ENCODE measurements at places on chromosomes 6 and 20.

DNA sequence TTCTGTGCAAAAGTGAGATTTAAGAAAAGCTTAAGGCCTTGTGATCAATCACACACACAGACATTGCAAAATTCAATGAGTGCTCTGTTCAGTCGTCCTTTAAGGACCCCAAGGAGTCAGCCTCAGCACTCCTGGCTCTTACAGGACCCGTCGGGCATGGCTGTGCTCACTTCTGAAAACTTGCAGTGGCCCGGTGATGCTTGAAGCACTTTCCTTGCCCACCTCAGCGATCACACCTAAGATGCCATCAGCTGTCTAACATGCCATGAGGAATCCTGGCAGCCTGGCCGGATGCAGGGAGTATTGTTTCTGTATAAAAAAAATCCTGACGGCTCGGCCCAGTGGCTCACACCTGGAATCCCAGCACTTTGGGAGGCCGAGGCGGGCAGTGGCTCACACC is 101.4 kb upstream of the LAMP5 start:
- no peak for DNase-seq

GRCh38 chr6:136087986-136088385 is 162.1 kb downstream of the MTFR2 start:
- no peak for DNase-seq

- no peak for DNase-seq
Observed at GRCh38 chr6:148758492-148758891, 11.7 kb downstream of the UST start.

DNA sequence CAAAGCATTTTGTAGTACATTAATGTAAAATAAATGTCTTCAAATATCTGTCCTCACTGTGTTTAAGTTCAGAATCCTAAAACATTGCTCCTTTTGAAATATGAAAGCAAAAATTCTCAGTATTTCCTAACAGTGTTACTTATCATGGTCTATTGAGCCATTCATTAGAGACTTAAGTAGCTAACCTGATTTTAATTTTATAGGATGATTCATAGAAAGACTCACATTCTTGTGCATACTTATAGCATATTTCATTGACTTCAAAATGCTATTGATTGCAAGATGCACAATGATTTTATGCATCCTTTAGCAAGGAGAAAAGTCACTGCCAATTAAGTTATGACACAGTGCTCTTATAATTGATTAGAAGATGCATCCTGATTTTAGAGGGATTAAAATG is 85.7 kb downstream of the HIVEP1 start:
- DNase-seq: no peak

GRCh38 chr20:63689046-63690002 is 7.1 kb upstream of the TNFRSF6B start:
- no peak for DNase-seq

DNA sequence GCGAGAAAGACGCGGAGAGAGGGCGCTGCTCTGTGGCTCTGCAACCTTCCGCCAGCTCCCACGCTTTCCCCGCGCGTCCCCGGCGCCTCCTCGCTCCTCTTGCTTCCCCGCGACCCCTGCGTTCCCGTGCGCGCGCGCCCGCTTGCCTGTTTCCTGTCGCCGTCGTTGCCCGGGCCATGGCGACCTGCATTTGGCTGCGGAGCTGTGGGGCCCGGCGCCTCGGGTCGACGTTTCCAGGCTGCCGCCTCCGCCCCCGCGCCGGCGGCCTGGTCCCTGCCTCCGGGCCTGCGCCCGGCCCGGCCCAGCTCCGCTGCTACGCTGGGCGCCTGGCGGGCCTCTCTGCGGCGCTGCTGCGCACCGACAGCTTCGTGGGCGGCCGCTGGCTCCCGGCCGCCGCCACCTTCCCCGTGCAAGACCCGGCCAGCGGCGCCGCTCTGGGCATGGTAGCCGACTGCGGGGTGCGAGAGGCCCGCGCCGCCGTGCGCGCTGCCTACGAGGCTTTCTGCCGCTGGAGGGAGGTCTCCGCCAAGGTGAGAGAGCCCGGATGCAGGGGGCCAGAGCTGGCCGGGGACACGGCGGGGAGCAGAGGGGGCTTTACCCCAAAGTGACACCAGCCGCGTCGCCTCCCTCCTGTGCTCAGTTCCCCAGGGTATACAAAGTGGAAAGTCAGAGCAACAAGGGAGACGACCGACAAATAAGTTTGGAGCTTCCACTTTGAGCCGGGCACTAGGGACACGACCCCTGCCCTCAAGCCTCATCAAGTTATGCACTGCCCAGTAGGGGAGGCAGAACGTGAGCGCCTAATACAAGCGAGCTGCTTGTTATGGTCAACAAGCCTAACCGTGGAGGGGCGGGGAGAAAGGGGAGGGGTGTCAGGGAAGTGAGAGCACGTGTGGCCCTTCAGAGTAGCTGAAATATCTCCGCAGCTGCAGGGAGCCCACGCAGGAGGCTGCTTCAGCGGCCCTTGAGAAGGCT is at the start of gene ALDH5A1:
Gene ALDH5A1 (plus strand): TSS at position 149 of the 975 bp plus-strand sequence. CDS start 28 bp downstream, at position 177.
- DNase-seq: peak; percentile 67

DNA sequence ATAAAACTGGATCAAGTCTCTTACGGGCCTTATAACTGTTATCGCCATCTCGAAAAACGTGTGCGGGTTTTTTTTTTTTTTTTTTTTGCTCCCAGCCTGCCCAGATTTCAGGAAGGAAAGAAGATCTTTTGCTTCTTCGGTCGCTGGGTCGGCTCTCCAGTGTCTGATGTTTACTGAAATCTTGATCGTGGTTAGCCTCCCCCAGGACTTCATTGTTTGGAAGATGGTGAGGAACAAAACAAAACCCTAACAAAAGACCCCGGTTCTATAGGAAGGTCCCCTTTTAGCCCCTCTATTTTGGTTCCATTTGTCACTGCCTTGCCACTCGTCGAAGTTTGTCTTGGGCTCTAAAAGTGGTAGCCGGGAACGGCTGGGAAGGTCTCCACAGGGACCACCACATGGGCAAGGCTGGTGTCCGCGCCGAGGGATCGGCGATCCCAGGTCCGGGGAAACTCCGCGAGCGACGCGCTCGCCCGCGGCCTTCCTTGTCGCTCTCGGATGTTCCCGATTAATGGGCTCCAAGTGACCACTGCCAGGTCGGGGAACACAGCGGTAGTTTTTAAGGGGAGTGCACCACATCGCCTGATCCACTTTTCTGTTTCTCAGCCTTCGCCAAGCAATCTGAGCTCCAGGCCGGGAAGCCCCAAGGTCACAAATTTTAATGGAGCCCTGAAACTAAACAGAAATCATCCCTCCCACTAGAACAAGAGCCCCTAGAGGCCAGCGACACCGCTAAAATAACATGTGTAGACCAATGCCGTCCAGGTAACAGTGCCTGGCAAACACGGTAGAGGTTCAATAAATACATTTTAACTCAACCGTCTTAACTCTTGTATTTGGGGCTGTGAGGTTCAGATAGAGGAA is 27.0 kb downstream of the TRIM27 start:
- peak; percentile 80 for DNase-seq

DNA sequence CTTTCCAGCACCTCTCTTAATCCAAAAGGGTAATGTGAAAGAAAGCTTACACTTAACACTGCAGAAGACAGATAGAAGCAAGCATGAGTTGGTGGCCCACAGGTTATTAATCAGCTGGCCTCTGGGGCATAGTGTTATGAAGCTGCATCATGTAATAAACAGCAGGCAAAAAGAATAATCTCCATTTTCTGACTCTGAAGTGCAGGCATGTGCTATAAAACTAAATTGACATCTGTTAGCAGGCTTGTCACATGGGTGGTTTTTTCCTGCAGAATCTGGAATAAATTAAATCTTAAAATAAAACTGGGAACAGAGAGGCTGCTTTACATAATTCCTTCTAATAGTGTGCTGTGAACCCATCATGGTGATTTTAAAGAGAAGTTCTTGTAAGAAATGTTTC is 73.3 kb downstream of the METTL24 start:
- no peak for DNase-seq

GRCh38 chr6:22029171-22029570 is 267.7 kb downstream of the PRL start:
- no peak for DNase-seq

Data from right lung (tissue), 10 donors.